ENCODE measurements at places on chromosomes 12 and 14.

GRCh38 chr14:22185191-22185590, 403.8 kb downstream of the DAD1 start:
- DNase-seq = no peak

GRCh38 chr12:52203079-52203921, 11.5 kb upstream of the KRT80 start:
- DNase-seq = no peak

DNA sequence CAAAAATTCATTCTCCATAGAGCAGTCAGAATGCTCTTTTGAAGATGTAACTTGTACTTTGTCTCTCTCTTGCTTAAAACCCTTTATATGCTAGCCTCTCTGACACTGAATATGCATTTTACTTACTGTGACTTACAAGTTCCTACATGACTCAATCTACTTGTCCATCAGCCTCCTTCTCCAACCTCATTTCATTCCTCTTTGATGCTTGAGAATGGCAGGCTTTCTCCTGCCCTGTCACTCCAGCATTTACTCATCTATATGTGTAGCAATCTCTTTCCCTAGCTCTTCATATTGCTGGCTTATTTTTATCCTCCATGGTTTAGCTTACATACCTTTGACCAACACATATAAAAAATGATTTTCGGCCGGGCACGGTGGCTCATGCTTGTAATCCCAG, 561.9 kb downstream of the CCER1 start:
- DNase-seq = no peak

- no peak for DNase-seq
Observed at GRCh38 chr12:99223579-99223978, 424.0 kb upstream of the GARIN6 start.

DNA sequence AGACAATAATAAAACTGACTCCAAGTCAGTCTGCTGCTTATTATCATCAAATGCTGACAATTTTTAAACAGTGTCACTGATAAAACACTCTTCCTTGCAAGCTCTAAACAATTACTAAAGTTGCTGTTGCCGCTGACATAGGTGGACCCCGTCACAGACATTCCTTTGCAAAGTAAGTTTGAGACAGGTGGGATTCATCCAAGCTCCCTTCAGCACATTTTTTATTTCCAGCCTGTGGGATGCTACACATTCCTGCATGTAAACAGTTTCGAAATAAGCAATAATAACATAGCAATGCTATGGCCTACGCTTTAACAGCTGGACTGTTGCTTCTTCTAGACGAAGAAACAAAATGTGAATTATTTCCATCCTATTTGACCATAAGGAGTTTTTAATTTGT, 85.4 kb upstream of the HIF1A start:
- no peak for DNase-seq

DNA sequence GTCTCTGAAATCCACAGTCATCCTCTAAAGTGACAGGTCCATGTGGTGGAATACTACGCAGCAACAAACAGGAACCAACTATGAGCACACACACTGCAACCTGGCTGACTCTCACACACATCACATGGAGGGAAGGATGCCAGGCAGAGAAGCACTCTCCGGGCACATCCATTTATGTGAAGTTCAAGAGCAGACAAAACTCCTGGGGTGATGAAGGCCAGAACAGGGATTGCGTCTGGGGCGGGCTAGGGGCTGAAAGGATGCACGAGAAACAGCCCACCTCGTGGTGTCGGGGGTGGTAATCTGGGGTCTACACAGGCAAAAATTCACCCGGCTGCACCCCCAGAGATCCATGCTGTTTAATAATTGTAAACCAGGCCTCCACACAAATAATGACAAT, 100.2 kb downstream of the DICER1 start:
- DNase-seq = no peak

DNA sequence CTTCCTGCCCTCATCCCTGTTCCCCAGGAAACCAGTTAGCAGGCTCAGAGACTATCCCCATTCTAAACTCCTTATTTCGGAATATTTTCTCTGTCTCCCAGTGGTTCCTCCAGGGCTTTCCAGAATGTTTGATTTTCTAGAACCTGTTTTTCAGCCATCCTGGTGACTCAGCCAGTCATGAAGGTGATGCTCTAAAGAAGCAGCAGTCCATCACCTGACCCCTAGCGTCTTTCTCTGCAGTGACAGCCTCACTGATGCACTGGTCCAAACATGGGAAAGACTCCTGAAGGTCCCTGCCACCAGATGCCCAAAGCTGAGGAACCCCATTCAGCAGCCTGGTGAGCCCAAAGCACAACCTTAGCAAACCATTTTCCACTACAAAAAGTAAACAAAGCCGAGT, 212.6 kb downstream of the PHETA1 start:
- DNase-seq = no peak
